ENCODE measurements at places on chromosomes 13 and 19.

DNA sequence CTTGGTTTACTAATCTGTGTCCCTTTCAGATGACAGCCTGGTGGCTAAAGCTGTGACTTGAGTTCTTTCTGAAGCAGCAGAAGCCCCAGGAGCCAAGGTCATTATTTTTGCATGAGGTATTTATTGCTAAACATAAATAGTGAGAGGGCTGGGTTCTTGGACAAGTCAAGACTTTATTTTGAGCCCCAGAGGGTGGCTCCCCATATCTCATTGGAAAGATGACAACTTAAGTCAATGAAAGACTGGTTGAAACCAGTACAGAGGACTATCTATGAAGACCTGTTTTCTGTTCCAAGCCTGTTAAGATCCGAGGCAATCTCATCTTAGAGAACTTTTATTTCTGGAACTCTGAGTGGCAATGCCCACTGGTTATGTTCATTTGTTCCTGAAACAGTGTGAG is 14.4 kb upstream of the ERICH6B start:
- no peak for DNase-seq

- DNase-seq = no peak
Measured at GRCh38 chr13:103030776-103031175, 35.4 kb downstream of the SLC10A2 start.

- DNase-seq = no peak
Measured at GRCh38 chr19:47417746-47418691, 1.3 kb downstream of the MEIS3 start.

DNA sequence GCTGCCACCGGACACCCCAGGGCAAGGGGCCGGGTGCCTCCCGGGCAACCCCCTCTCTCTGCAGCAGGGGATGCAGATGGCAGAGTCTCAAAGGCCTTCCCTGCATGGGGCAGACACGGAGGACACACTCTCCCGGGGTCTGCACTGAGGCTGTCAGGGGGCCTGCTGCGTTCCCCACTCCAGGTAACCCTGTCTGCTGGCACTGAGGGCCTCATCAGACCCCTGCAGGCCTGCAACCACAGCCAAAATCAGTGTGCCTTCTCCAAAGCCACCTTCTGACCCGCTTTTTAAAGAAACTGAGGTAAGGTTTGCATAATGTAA is 93.9 kb downstream of the GNG7 start:
- DNase-seq = no peak

DNA sequence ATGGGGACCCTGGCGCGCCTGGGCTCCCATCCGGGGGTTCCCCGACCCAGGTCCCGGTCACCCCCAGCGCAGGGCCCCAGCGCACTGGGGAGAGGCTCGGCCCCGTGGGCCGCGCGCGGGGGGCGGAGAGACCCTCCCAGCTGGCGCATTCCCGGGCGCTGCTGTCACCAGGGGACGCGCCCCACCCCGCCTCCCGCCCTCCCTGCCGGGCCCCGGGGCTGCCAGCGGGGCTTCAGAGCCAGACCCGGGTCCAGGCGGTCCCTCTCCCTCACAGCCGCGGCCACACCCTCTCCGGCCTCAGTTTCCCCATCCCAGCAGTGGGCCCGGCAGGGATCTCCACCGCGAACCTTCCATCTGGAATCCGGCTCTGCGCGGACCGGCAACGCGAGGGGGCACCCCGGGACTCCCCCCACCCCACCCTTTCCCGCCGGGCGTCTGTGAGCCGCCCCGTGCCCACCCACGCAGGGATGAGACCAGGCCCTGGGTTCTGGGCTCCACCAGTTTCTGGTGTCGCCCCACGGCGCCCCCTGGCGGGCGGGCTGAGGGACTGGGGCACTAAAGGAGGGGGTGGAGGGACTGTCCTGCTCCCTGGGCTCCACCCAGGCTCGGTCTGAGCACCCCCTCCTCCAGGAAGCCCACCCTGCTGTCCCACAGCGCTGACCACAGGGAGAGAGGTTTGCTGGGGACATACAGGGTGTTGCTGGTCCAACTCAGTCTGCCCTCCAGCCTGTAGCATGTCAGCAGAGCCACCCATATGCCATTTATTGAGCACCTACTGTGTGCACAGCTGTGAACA is 878 bp upstream of the ADAMTSL5 start:
- peak; percentile 71 for DNase-seq

- DNase-seq = no peak
Measured at GRCh38 chr13:77876176-77876575, 42.5 kb downstream of the EDNRB start.

DNA sequence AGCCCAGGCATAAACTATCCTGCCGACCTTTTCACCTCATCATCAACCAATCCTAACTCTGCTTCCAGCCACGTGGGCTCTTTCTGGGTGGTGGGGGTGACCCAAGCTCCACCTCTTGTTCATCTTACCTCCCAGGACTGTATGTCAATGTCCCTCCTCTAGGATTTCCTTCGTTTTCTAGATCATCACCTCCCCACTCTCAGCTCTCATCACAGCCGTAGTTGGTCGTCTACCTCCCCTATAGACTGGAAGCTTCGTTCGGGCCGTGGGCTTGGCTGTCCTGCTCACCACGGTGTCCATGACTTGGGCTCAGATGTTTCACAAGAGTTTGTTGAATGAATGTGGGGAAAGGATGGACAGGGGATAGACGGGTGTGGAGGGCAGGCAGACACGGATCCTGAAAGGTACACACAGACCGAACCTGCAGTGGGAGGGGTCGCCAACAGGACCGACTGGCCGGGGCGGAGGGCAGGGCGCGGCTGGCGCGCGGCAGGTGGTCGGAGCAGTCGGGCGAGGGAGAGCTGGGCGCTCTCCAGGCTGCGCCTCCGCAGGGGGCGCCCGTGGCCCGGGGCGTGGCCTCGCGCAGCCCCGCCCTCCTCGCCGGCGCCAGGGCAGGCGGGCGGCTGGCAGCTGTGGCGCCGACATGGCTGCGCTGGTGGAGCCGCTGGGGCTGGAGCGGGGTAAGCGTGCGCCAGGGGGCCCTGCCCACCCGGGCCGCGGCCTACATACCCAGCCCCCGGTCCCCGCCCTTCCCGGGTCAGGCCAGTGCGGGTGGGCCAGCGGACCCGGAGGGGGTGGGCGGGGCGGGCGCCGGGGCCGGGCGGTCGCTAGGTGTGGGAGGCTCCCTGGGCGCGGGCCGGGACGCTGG is at the start of gene LIN7B:
TSS of gene LIN7B (plus strand) at position 609 of the 868 bp plus-strand sequence. CDS start at position 644, 35 bp downstream.
- peak; percentile 77 for DNase-seq

DNA sequence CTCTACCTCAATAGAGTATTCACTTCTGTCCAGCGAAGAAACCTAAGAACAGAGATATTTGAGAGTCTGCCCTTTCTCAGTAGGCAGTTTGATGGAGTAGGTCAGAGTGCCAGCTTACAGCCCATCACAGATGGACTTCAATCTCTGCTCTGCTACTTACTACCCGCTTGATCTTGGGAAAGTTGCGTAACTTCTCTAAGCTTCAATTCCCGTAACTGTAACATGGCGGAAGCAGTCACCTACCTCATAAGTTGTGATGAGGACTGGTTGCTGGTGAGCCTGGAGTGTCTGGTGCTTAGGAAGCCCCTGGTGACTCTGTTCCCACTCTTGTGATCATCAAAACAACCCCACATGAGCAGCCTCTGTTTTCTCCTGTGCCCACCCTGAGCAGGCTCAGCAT is 31.0 kb downstream of the AMER2 start:
- no peak for DNase-seq

DNA sequence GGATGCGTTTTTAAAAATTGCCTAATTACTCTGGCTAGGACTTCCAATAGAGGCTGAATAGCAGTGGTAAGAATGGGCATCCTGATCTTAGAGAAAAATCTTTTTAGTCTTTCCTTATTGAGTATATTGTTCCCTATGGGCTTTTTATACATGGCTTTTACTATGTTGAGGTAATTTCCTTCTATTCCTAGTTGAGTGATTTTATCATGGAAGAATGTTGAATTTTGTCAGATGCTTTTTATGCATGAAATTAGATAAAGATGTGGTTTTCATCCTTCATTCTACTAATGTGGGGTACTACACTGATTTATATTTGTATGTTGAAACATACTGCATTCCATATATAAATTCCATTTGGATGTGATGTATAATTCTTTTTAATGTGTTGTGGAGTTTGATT is 2673.8 kb downstream of the PCDH9 start:
- DNase-seq = peak; percentile 89

DNA sequence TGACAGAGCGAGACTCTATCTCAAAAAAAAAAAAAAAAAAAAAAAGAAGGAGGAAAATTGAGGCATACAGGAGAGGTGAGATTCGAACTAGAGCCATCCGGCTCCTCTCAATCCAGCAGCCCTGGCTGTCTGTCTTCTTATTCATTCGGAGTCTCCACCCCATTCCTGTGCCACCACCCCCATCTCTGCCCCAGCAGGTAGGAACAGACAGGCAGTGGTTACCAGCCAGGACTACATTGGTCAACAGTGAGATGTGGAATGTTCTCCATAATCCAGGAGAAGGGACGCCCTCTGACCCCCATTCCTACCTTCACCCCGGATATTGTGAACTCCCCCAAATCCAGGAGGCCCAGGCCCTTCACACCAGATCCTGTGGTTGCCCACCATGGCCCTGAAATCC is 6.6 kb upstream of the S1PR2 start:
- peak; percentile 14 for DNase-seq

- DNase-seq = peak; percentile 63
Measured at GRCh38 chr19:55080121-55080967, 4.7 kb downstream of the EPS8L1 start.

GRCh38 chr13:77687799-77688198 is 9.7 kb upstream of the SLAIN1 start:
- DNase-seq = no peak

DNA sequence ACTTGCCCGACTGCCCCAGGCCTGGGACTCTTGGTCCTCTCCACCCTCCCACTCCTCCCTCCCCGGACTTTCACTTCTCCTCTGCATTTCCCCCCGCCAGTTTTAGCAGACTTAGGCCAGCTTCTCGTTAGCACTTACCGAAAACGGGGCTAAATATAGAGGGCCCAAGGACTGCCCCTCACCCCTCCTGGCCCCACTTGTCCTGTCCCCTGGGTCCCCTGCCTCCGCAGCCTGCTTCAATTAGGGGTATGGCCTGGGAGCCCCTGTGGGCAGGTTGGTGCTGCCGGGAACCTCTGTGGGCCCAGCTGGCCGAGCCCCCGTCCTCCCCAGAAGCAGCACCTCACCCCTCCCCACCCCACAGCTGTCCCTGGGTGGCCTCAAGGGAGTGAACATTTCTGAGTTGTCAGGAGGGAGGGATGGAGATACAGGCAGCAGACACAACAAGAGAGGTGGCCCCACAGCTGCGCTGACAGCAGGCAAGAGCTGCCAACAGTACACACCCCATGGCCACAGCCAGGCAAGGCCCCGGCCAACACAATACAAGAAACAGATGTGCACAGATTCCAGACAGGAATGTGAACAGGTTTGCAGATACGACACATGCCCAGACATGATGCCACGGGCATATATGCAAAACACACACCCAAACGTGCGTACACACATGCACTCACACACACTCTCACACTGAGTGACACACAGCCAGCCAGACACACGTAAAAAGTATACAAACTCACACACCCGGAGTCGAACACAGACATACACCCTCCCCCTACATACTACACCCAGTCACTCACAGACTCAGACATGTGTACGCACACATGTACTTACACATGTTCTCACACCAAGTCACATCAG is 2.6 kb downstream of the POU2F2 start:
- DNase-seq = peak; percentile 64

GRCh38 chr19:19487950-19488874 is 27.1 kb downstream of the TSSK6 start:
- DNase-seq = no peak

GRCh38 chr13:93789058-93789457 is 562.5 kb downstream of the GPC6 start:
- DNase-seq = no peak

GRCh38 chr13:28964803-28965202 is 144.7 kb downstream of the MTUS2 start:
- DNase-seq = no peak

- no peak for DNase-seq
Measured at GRCh38 chr19:1828279-1829238, 16.5 kb upstream of the ATP8B3 start.

DNA sequence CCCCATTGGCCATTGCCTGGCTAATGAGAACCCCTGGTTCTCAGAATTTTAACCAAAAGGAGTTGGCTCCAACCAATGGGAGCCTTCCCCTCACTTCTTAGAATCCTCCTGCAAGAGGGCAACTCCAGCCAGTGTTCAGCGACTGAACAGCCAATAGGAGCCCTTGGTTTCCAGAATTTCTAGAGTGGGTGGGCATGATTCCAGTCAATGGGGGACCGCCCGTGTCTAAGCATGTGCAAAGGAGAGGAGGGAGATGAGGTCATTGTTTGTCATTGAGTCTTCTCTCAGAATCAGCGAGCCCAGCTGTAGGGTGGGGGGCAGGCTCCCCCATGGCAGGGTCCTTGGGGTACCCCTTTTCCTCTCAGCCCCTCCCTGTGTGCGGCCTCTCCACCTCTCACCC is 9.5 kb upstream of the SWSAP1 start:
- no peak for DNase-seq

DNA sequence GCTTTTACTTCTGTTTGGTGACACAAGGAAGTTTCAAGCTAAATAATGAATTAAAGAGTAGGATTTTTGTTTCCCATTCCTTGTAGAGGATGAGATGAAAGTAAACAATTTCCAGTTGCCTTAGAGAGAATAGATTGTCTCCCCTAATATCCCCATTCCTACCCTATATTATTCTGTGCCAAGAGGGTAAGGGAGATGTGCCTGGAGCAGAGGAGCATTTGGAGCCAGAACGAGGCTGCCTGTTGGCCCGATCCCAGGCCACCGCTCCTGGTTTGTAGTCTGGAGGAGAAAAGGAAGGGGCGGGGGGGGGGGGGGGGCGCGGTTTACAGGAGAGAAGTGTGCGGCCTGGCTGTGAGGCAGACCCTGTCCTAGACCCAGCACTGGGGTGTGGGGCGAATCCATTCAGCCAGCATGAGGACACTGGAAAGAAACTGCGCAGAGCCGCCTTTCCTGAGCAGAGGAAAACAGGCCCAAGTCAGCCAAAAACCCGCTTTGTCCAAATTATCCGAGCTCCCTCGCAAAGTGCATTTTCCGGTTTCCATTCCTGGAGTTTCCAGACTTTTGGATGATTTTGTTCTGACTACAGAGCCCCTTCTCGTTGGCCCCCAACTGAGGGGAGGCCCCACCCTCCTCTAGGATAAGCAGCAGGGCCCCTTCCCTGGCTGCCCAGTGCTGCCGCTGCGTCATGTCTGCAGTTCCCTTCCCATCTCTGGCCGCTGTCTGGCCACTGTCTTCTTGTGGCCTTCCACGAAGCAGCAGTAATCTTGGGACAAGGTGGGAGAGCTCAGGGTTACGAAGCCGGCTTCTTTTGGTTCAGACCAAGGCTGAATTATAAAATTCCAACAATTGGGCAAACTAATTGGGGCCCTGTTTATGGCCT is 23.0 kb downstream of the NFIX start:
- no peak for DNase-seq

GRCh38 chr19:36041831-36042230 is 9.2 kb upstream of the CLIP3 start:
- peak; percentile 93 for DNase-seq

- DNase-seq = no peak
Measured at GRCh38 chr13:113759525-113760137, 605 bp downstream of the TMEM255B start.

All from fibroblast of skin of scalp (primary cell).